RCC 7860 (cell line): ENCODE measurements at places on chromosomes 1 and 21.

- no peak for DNase-seq
Observed at GRCh38 chr1:50213505-50213904, 104.8 kb downstream of the ELAVL4 start.

GRCh38 chr1:112896783-112897182 lies 59.2 kb downstream of the SLC16A1 start:
- no peak for DNase-seq

DNA sequence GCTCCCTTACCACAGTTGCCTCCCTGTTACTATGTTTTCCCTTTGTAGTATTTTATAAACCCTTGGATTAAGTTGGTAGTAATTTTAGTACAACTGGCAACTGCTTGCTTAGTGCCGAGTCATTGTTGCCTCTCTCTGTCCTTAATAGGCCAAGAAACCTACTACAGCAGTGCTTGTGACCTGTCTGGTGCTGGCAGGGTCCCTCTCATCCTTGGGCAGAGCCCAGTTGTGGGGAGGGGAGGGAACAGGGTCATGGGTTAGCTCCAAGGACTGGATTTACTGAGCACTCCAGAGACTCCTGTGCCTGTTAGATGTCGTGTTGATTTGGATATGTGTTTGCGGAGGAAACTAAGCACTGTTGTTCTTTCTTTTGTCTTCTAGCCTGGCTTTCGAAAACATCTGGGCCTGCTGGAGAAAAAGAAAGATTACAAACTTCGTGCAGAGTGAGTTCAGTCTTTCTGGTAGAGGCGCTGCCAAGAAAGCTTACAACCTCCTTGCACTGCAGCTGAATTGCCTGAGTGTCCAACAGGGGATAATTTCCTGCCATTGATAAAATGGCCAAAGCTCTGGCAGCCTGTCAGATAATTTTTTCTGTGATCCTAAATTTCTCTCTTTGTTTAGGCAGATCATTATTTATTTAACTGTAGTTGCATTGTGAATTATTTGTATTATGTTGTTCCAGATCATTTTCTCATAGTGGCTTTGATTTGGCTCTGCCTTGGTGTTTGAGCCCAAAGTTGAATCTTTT lies 3.6 kb downstream of the UTP11 start:
- no peak for DNase-seq

DNA sequence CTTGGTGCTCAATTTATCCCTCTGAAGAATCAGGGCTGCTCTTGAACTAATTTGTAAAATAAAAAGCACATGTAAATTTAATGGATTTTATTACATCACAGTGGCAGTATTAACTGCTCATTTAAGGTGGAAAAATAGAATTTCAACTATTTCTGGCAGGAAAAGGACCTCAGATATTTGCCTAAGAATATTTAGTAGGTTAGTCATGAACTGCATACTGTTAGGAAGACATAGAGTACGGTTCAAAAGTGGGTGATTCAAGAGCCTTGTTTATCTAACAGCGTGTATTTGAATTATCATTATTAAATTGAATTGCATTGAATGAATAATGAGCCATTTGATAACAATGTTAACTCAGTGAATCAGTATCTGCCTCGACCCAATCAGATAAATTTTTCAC lies 248.8 kb upstream of the PBX1 start:
- no peak for DNase-seq

GRCh38 chr1:8873506-8874229 lies 4.8 kb downstream of the ENO1 start:
- DNase-seq = peak; percentile 99

DNA sequence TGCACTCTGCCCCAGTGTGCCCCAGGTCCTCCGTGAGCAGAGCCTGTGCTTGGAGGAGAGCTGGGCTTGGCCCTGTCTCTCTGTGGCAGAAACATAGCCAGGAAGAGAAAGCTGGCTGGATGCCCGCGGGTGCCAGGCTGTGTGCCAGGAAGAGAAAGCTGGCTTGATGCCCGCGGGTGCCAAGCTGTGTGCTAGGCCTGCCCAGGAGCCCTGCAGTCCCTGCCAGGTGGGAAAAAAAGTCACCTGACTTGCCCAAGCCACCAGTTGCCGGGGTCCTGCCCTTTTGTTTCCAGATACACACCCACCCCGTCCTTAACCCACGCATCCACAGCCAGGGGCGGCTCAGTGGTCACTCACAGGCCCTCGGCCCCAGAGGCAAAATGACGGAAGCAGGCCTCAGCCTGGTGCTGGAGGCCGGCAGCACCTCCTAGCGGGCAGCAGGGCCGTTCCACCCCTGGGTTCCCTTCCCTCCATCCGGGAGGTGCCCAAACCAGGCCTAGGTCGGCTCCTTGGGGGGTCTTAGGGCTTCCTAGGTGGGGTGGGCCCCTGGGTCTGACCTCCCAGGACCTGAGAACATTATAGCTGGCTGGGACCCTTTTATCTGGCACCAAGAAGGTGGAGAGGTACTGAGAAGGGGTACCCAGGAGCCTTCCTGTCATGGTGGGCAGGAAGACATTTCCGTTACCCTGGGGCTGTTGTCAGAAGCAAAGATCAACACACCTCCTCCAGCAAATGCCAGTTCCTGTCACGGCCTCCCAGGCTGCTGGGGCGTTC lies 9.1 kb downstream of the ITGB2 start:
- peak; percentile 40 for DNase-seq

- peak; percentile 70 for DNase-seq
Observed at GRCh38 chr1:210400043-210400840, 71.5 kb downstream of the HHAT start.

GRCh38 chr21:35940074-35940927 lies 120.0 kb downstream of the SETD4 start:
- DNase-seq = peak; percentile 60

GRCh38 chr1:118914379-118915161 lies 73.6 kb downstream of the TBX15 start:
- DNase-seq = peak; percentile 91

- no peak for DNase-seq
Observed at GRCh38 chr1:59214248-59215208, 82.4 kb upstream of the FGGY start.

DNA sequence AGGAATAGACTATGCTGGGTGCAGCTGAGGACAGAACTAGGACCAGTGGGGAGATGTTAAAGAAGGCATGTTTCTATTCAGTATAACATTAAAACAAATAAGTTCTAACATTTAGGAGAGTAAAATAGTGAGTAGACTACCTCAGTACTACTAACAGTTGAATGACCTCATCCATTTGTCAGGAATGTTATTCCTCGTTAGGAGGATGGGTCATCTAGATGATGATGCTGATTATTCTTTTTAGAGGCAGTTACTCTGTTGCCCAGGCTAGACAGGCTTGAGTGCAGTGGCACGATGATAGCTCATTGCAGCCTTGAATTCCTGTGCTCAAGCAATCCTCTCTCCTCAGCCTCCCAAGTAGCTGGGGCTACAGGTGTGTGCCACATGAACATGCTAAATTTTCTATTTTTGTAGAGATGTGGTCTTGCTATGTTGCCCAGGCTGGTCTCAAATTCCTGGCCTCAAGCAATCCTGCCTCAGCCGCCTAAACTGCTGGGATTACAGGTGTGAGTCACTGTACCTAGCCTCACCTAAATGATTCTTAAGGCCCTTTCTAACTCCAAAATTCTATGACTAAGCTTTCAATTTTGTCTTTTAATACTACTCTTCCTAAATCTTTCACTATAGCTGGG lies 9.3 kb downstream of the EEIG2 start:
- DNase-seq = no peak

DNA sequence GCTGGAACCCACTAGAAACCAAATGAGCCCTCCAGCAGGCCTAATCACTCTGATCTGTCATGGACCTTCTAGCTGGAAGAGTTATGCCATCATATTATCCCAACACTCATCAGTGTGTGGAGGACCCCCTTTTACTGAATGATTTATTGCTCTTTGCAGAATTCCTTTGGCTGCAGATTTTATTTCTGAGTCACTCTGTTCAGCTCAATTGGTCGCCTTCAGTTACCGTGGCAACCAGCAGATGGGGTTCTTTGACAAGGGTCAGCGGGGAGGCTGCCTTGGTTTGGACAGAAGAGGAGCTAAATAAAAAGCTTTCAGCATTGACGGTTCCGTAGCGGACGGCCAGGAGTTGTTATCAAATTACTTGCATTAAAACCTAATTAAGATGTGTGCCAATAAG lies 220.1 kb downstream of the SDCCAG8 start:
- DNase-seq = no peak

DNA sequence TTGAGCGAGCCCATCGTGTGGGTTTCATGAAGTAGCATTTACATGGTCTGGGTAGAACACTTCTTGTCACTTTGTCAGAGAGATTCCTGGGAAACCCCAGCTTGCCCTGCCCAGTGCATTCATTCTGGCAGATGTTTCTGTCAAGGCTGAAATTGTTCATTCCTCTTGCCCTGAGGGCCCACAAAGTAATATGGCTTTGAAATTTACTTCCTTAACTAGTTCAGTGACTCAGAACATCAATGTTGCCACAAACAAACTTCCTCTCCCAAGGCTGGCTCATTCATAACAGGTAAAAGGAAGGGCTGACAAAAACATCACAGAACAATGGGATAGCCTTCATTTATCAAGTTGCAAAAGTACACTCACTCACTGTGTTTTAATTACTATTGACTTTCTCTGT lies 5.0 kb upstream of the KIAA0040 start:
- no peak for DNase-seq

GRCh38 chr1:82507011-82507410 lies 706.3 kb downstream of the ADGRL2 start:
- DNase-seq = no peak

DNA sequence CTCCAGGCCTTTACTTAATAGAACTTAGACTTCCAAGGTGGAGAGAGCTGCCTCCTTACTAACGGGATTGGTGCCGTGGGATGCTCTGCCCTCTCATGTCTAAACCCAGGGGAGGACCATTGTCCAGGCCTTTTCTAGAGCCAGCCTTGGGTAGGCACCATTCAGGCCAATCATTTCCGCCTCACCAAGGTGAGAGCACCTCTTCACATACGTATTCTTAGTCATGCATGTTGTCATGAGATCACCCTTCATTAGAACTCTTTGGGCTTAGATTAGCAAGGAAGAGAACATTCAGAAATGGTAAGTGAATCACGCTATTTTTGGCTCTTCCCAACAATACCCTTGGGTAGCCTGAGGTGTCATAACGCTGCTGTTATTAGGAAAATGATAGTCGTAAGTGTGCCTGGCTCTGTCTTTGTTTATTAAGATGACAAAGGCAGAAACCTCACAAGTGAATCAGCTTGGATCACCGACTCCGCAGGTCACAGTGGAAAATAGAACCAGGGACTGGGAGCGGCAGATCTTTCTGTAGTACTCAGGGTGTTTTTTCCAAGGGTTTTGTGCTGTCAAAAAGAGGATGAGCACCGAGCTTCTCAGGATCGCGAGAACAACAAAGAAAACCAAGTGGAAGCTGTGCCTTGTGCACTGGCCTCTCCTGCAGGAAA lies 55.0 kb downstream of the HUNK start:
- no peak for DNase-seq
